ENCODE measurements at places on chromosomes 16 and 17. TPM values are rescaled to one million over a fixed set of nuclear protein-coding genes. Genes with fewer than 3 reads are reported as not detected.

DNA sequence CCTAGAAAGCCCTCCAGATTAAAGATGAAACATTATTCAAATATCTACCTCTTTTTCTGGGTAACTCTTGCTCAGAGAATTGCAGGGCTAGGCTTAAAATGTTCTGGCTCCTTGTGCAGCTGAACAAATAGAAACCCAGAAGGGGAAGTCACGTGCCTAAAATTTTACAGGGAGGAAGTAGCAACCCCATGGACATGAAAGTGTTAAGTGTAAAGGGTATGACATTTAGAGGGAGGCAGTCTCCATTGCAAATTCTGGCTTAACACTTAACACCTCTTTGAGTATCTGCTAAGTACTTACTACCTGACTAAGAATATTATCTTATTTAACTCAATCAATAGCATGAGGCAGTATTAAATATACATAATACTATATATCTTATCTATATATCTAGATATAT is 376.1 kb upstream of the ERCC4 start:
- DNase-seq = no peak

DNA sequence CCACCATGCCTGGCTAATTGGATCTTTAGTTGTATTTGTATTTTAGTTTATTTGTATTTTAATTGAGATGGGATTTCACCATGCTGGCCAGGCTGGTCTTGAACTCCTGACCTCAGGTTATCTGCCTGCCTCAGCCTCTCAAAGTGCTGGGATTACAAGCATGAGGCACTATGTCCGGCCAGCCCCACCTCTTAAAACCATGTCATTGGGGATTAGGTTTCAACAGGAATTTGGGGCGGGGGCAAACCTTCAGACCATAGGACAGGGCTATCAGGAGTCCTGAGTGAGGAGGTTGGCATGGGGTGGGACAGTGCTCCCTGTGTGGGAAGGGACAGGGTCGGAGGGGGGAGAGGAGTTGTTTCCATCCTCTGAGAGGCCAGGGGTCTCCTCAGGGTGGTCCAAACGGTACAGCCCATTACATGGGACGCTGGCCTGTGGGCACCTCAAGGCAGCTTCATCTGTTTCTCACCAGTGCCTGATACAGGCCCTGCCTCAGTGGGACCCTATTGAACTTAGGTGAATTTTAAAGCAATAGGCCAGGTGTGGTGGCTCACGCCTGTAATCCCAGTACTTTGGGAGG is 21.6 kb downstream of the GAA start:
- DNase-seq = no peak

DNA sequence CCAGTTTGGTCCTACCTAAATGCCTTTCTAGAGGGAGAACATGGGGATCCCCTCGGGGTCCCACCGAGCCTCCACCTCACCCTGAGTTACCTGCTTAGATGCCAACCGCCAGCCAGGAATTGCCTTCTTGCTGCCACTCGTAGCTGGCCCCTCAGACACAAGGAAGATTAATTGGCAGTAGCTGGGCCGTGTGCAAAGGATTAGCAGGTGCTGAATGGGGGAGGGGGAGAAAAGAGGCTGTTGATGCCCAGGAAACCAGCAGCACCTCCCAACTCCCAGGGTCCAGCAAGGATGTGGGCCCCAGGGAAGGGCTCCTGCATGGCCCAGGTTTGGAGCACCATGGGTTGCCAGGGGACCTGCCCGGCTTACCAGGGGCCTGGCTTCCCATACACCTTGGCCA is at the start of gene CNGB1:
Gene CNGB1, minus strand, starts transcription at position 159 of the 400 bp plus-strand sequence. CDS start 3,842 bp downstream, outside the sequence.
- no peak for DNase-seq

DNA sequence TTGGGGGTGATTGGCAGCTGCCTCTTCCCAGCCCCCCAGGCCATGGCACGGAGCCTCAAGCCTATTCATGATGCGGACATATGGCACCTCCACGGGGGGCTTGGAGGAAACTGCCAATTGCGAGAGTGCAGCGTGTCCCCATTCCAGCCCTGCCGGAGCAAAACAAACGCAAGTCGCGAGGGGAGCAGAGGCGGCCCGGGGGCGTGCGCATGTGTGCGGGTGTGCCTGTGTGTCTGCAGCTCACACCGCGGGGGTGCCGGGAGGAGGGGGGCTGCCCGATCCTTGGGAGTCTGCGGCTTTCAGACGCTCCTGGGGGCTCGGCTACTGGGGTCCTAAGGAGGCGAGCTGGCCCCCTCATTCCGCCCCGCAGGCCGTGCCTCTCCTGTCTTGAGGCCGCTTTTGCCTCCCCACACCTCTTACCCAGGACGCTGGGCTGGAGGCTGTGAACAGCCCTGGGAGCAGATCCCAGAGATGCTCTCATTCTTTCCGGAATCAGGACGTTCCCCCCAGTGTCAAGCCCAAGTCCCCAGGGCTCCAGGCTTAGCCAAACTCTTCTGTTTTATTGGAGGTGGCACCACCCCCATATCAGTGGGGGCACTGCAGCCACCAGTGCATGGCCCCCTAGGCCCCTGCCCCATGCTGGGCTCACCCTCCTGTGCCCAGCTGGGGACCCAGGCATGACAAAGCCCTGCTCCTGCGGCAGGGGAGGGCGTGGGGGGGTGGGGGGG is 29.1 kb downstream of the ENDOV start:
- no peak for DNase-seq

GRCh38 chr16:66705790-66706505 is 9.4 kb upstream of the CMTM4 start:
- no peak for DNase-seq

DNA sequence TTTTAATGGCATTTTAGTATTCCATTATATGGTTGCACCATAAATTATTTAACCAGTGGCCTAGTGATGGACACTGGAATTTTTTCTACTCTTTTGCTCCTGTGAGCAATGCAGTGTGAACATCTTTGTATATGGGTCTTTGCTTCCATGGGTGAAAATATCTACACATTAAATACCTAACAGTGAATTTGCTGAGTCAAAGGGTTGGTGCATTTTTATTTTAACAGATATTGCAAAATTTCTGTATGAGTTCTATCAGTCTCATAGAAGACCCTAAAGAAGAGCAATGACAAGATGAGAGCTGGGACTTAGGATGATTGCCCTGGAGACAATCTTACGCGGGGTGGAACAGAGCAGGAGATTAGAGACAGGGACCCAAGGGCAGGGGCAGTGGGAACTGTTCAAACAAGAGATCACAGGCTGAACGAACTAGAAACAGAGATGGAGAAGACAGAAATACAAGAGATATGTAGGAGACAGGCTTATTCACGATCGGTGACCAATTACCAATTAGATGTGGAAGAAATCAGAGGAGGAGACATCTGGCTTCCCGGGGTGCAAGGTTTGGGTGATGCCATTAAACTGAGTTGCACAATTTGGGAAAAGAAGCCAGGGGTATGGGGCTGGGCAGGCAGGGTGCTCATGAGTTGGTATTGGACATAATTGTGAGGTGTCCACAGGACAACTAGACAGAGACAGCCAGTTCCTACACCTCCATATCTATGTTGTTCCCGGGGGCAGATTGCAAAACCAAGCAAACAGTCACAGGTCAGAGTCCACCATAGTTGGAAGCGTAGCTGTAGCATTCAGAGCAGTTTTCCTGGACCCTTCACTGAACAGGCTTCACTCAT is 39.9 kb upstream of the LONP2 start:
- no peak for DNase-seq

- DNase-seq = no peak
Measured at GRCh38 chr16:63467513-63467912, 1431.3 kb upstream of the CDH8 start.

DNA sequence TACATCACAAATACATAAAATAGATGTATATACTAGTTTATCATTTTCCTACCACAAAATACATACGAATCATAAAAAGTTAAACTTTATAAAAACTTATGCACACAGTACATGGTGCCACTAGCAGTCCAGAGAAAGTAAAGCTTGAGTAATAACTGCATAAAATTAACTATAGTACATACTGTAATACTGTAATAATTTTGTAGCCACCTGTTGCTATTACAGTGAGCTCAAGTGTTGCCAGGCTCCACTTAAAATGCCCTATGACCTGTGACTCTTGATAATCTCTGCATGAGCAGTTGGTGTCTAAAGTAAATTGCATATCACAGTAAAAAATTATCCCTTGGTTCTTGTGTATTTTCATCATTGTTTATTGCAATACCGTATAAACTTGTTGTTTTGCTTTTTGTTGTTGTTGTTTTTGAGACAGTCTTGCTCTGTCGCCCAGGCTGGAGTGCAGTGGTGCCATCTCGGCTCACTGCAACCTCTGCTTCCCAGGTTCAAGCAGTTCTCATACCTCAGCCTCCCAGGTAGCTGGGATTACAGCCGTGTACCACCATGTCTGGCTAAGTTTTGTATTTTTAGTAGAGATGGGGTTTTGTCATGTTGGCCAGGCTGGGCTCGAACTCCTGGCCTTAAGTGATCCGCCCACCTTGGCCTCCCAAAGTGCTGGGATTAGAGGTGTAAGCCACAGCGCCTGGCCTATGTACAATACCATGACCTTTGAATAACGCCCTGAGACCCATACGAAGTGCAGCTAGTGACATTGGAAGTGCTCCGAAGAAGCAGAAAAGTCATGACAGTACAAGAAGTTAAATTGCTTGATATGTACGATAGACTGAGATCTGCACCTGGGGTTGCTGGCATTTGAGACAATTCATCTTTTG is 6.6 kb downstream of the LUC7L3 start:
- DNase-seq = no peak

DNA sequence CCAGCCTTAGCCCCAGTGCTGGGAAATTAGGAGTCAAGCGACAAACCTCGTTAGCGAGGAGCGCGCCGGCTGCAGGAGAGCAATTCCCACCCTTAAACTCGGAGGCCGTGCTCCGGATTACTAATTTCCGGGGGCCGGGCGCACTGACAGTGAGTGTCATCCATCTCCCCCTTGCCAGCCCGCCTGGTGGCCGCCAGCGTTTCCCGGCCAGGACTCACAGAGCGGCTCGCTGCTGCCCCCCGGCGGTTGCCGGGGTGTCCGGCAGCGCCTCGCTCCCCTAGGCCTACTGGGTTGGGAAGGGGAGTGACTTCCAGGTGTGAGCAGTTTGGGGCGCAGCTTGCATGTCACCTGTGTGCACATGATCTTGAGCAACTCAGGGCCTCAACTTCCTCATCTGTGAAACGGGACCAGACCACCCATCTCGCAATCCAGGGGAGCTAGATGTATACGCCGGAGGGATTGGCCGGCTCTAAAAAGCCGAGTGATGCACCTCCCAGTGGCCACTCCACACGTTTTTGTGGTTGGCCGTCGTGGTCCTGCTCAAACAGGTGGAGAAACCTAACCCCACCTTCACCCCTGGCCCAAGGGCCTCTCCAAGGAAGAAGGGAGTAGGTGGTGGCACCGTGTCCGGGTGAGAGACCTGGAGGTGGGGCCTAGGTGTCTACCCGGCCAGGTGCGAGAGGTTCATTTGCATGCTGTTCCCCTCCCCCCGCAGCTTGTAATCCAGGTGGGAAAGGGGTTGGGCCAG is 2.5 kb upstream of the GSE1 start:
- peak; percentile 95 for DNase-seq

DNA sequence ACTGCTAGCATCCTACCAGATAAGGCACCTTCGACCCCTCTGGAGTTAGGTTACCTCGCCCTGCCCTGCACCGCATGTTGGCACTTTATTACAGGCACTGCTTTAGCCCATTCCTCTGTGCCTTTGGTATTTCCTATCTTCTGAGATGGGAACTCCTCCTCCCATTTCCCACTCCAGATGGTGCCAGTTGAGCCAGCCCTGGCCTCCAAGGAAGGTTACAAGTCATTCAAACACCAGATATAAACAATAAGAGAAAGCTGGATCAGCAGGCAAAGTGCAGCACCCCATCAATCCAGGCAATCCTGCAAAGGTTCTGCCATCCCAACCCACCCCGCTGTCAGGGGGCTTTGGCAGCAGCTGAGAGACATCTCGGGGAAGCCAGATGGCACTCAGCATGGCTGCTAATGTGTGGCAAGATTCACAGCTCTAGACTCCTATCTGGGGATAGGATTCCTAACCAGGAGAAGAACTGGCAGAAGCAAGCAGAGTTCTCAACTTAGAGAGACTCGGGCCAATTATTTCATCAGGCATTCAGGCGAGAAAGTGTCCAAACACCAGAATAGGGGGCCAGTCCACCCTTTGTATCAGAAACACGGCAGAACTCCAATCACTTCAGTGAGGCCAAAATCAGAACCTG is 113.0 kb downstream of the COPRS start:
- no peak for DNase-seq

GRCh38 chr17:69401251-69401650 is 13.2 kb upstream of the MAP2K6 start:
- DNase-seq = no peak

- no peak for DNase-seq
Measured at GRCh38 chr17:63542218-63542545, 8.1 kb upstream of the DCAF7 start.

GRCh38 chr17:28344435-28344901 is 8.9 kb downstream of the TNFAIP1 start:
- DNase-seq = no peak

GRCh38 chr16:81607805-81608522 is 163.4 kb downstream of the CMIP start:
- DNase-seq = no peak

Gene GJD3
- not detected for total RNA-seq

Gene B3GNT9
- 44.9 TPM for total RNA-seq

Gene MAP2K6
- total RNA-seq = 2.8 TPM

Gene KIF19
- not detected for total RNA-seq

Gene VPS35
- total RNA-seq = 103 TPM

Data from osteocyte (in vitro differentiated cells).